ENCODE measurements at places on chromosomes 5 and 9.
A peak's percentile ranks its signal among the peaks of the same experiment; 100 is the strongest.

DNA sequence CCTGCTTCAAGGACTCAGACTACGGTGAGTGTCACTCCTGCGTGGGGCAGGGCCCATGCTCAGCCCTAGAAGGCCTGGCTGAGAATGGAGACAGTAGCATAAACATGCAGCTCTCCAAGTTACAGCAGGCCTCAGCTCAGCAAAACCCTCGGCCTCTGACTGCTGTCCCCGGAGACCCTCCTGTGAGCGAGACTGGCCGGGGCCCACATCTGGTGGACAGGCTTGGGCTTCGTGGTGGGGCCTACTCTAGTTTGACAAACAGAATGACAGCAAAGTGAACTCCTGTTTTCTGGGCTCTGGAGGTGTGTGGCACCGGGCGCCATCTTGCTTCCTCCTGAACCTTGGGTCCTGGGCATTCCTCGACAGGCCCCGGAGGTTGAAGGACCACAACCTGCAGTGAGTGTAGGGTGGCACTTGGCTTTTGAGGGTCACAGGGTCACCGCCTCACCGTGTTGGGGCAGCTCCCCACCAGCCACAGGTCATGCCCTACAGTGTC, 97.5 kb downstream of the PHF2 start:
- DNase-seq: no peak

DNA sequence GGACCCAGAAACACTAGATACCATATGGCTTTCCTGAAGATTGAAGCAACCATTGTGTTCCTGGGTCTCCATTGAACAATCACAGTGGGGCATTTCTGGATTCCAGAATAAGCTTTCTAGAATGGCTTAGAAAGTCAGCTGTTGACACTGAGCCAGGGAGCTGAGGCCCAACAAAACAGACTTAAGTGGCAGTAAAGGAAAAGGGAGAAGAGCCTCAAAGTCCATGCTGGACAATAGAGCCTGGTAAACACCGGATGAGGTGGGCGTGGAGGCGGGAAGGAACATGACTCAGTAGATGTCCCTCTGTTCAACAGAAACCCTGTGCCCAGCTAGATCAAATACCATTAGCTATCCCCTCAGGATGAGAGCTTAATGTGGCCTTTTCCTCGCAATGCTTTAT, 14.8 kb downstream of the SPARC start:
- DNase-seq: no peak

GRCh38 chr5:67047160-67047559, 149.4 kb downstream of the CD180 start:
- no peak for DNase-seq

DNA sequence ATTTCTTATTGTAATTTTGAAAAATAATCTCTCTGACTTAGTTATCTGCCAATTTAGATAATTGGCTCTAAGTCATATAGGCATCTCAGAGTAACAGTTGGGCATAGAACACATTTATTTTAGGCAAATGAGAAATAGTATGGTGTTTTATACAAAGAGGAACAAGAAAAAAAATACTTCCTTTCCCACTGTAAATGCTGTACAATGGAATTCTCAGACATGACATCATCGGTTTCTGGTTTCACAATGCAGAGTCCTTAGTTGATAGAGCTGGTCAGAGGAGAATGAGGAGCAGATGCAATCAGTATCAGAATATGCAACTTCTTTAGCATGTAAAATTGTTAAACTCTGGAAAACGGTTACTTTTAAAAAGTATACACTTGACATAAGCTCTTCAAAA, 49.4 kb downstream of the PLK2 start:
- no peak for DNase-seq

- no peak for DNase-seq
These were observed 18.7 kb downstream of the IFT74 start for GRCh38 chr9:26974927-26975326.

DNA sequence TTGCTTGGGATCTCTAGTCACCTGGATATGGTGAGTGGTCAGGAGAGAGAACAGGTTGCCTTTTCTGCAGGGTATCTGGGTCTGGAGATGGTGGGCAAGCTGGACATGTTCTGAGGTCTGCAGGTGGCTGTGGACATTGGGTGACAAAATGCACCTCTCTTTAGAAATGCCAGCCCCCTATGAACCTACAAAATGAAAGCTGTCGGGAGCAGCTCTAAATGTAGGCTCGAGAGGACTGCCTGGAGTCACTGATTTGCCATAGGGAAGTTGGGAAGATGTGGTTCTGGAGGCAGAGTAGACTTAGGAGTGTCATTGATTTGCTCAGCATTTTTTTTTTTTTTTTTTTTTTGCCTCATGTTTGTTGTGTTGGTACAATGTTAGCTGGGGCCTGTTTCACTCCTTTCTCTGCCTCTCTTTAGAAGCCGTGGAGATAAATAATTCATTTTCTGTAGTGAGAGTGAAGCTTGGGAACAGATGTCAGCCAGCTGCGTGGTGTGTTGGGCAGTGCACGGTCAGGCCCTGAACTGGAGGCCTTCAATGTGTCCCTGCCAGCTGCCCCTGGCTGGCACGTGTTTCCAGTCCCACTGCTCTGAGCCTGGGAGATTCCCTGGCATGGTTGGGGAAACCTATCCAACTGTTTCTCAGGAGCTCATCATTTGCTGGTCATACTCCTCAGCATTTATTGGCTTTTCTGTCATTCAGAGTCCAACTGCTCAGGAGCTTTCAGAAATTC, 5.4 kb downstream of the RGS3 start:
- DNase-seq: no peak

DNA sequence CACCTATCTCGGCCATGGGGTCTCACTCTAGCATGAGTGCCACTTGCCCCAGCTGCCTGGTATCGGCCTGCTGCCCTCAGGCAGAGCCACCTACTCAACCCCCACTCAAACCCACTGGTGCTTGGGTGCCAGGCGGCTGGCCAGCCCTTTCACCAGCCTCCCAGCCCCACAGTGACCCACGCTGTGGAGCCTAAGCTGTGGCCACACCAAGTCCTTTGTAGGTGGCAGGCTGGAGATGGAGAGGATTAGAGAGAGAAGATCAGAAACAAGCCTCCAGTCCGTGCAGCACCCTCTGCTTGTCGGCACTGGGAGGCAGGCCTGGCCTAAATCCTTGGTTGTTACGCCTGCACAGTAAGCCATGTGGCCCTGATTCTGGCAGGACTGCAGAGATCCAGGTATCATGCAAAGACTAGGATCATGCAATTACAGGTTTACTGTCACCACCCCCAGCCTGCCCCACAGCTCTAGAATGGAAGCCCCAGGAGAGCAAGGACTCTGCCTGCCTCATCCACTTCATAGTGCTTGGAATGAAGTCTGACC, 171.7 kb downstream of the COL23A1 start:
- no peak for DNase-seq

DNA sequence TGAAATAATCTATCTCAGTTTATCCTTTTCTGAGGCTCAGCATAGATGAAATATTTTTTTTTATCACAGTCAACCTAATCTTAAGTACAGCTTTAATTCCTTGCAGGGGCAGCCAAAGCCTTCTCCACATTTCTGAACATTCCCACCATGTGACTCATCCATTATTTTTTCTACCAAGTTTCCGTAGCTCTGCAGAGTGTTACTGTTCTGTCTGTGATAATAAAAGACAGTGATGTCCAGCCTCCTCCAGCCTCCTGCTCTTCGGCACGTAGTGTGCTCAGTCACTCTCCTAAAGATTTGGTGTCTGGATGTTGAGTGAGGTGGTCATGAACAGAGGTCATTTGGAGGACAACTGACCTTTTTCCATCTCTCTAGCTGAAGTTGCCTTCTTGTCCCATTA, 338.1 kb upstream of the ADAMTS16 start:
- no peak for DNase-seq

DNA sequence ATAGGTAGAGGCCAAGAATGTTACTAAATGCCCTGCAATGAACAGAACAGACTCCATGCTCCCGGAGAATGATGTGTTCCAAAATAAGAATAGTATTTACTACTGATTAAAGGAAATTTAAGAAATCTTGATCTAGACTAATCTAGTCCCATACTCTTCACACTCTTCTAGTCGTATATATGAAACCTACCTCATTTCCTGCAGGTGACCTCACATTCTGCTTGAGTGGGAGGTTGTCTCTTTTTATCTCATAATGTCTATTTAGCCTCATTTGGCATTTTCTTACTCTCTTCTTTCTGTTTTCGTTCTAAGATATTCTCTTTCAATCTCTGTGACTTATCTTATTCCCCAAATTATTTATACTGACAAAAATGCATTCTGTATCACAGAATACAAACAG, 9.2 kb upstream of the SHOC1 start:
- DNase-seq: no peak

GRCh38 chr9:99713838-99714306, 107.8 kb upstream of the NR4A3 start:
- DNase-seq: no peak

- DNase-seq: no peak
These were observed 2085.7 kb upstream of the C9orf72 start for GRCh38 chr9:29659014-29659413.

- DNase-seq: peak; percentile 39
These were observed 23.1 kb downstream of the PRELID2 start for GRCh38 chr5:145811834-145812625.

GRCh38 chr5:59116231-59116865, 533.5 kb downstream of the RAB3C start:
- DNase-seq: no peak

GRCh38 chr5:166045961-166046360, 2245.5 kb upstream of the WWC1 start:
- no peak for DNase-seq

DNA sequence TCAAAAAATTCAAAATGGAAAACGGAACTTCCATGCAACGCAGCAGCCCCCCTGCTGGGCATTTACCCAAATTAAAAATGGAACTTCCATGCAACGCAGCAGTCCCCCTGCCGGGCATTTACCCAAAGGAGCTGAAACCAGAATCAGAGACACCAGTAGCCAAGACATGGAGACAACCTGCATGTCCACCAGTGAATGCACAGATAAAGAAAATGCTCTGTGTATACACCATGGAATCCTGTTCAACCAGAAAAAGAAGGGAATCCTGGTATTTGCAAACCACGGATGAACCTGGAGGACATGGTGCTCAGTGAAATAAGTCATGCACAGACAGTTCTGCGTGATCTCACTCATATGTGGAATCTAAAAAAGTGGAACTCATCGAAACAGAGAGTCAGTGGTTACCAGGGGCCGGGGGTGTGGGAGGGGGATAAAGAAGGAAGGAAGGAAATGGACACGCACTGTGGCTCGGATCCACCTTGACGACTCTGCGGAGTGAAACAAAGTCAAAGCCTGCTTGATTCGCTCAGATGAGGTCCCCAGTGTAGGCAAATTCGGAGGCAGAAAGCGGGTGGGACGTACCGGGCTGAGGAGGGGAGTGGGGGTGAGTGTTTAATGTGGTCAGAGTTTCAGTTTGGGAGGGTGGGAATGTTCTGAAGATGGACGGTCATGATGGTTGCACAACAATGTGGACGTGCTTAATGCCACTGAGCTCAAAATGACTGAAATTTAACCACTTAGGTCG, 40.2 kb upstream of the EXOC3 start:
- no peak for DNase-seq

GRCh38 chr5:132961887-132962286, 1.5 kb downstream of the AFF4 start:
- DNase-seq: no peak

GRCh38 chr5:74519161-74519571, 121.4 kb downstream of the ENC1 start:
- no peak for DNase-seq

- no peak for DNase-seq
These were observed 65.0 kb downstream of the DOCK8 start for GRCh38 chr9:279674-280073.

- DNase-seq: no peak
These were observed 24.4 kb upstream of the TDRD7 start for GRCh38 chr9:97387504-97387886.

DNA sequence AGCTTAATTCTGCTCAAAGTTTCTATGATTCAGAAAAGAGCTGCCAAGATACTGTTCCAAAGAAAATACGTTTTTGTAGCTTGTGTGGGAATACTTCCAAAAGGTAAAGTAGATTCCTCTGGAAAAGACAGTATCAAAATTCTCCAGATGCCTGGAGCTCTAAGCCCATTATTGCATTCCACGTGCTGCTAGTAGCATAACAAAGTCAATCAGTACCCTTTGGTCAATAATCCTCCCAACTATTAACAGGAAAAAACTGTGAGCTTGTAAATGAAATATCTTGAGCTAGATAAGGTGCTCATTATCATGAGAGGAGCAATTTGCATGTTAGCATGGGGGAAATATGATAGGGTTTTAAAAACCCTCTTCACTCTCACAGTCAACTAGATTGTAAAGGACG, 229.5 kb upstream of the TYRP1 start:
- DNase-seq: no peak

GRCh38 chr5:114153833-114154232, 208.0 kb upstream of the KCNN2 start:
- no peak for DNase-seq

GRCh38 chr5:98263084-98263483, 510.4 kb upstream of the RGMB start:
- no peak for DNase-seq

DNA sequence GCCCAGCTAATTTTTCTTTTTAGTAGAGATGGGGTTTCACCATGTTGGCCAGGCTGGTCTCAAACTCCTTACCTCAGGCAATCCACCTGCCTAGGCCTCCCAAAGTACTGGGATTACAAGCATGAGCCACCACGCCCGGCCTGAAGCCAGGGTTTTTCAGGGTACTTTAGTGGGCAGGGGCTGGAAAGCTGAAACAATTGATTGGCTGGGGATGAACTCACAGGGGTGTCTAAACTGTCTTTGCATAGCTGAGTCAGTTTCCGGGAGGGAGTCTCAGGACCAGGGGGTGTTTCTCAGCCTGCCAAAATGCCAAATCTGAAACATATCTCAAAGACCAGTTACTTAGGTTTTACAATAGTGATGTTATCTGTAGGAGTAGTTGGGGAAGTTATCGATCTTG, 46.1 kb downstream of the PRUNE2 start:
- DNase-seq: no peak

DNA sequence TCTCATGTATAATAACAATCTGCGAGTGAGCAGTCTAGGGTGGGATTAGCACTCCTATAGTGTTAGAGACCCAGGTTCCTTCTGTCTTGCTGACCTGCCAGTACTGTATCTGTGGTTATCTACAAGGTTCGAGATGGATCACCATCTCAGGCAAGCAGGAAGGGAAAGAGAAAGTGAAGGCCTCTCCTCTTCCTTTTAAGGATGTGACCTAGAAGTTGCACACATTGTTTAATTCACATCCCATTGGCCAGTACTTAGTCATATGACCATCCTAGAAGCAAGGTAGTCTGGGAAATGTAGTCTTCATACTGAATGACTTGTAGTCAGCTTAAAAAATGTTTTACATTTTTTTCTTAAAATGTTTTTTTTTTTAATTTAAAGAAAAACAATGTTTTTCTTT, 168.6 kb downstream of the CARTPT start:
- DNase-seq: no peak

GRCh38 chr5:3118340-3118739, 366.9 kb upstream of the IRX2 start:
- no peak for DNase-seq

- no peak for DNase-seq
These were observed 107.6 kb upstream of the SPRY4 start for GRCh38 chr5:142432369-142432863.

- no peak for DNase-seq
These were observed 171.0 kb downstream of the MSX2 start for GRCh38 chr5:174895360-174895759.

GRCh38 chr5:102856389-102856777, 101.3 kb downstream of the PAM start:
- no peak for DNase-seq

All from hippocampal formation (tissue), 2 donors.